Muscle of back (tissue), 13 donors: ENCODE measurements at places on chromosomes 12 and 14.

DNA sequence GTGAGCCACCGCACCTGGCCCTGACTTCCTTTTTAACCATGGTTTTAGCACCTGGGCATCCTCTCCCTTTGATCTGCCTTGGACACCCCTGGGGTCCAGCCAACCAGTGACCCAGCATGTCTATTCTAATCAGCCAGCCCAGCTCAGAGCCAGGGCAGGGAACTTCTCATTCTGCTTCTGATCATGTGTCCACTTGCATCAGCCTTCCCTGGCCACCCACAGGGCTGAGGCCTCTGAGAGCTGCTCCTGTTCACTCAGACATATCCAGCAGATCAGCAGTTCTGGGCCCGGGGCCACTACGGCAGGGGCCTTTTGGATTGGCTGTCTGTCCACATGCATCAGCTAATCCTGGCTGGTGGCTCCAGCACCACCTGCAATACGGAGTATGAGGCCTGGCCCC lies 117.9 kb upstream of the MAP1LC3B2 start:
- DNase-seq: no peak

GRCh38 chr12:104477510-104478390 lies 21.0 kb downstream of the CHST11 start:
- DNase-seq: no peak

- no peak for DNase-seq
These were observed 111.2 kb downstream of the LGMN start for GRCh38 chr14:92637228-92637627.

DNA sequence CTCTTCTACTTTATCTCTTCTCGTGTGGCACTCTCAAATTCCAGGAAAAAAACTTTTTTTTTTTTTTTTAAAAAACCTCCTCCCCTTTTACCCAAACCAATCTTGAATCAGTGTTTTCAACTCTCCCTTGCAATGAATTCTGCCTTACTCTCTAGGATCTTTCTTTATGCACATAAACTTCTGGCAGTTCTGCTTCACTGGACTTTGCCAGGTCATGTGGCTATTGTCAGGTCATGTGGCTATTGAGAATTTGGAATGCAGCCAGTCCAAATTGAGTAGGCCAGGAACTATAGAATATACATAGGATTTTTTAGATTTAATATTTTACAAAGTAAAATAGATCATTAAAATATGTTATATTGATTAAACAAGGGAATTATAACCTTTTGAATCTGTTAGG lies 218.2 kb downstream of the TMTC3 start:
- no peak for DNase-seq

GRCh38 chr12:10130042-10130441 lies at the start of gene CLEC7A:
CLEC7A (minus strand) TSS chr12:10130199; CDS start chr12:10130082, 117 bp downstream.
- no peak for DNase-seq

- peak; percentile 47 for DNase-seq
These were observed 6.3 kb downstream of the ZFP36L1 start for GRCh38 chr14:68786491-68787091.

- no peak for DNase-seq
These were observed 284.3 kb downstream of the ZFP36L1 start for GRCh38 chr14:68508581-68508980.

DNA sequence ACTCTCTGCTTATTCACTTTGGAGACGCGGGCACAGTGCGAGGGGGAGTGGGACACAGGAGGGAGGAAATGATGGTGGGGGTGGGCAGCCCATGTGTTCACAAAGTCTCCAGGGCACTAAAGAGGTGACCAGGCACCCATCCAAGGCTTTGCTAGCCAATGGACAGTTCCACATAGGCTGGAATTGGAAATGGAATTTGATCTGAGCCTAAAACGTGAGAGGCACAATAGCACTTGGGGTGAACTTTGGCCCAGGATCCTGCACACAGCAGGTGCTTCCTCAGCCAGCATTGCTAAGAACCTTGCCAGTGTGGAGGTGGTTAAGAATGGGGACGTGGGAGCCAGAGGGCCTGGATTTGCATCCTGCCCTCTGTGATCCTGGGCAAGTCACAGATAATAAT lies 193.8 kb downstream of the CHST11 start:
- DNase-seq: no peak

DNA sequence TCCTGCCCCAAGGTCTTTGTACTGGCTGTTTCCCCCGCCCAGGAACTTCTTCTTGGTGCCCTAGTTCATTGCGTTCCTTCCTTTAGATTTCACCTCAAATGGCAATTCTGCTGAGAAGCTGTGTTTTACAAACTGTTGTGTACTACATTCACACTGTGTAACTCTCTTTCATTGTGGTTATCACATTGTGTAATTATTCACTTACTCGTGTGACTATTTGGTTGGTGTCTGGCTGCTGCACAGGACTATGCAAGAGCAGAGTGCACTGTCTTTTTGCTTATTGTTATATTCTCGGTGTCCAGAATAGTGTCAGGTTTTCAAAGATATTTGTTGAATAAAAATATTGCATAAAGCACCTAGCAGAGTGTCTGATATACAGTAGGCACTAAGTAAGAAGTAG lies 177.2 kb upstream of the PRICKLE1 start:
- DNase-seq: no peak
